ENCODE measurements at places on chromosomes 3 and 15.
A peak's percentile ranks its signal among the peaks of the same experiment; 100 is the strongest.

DNA sequence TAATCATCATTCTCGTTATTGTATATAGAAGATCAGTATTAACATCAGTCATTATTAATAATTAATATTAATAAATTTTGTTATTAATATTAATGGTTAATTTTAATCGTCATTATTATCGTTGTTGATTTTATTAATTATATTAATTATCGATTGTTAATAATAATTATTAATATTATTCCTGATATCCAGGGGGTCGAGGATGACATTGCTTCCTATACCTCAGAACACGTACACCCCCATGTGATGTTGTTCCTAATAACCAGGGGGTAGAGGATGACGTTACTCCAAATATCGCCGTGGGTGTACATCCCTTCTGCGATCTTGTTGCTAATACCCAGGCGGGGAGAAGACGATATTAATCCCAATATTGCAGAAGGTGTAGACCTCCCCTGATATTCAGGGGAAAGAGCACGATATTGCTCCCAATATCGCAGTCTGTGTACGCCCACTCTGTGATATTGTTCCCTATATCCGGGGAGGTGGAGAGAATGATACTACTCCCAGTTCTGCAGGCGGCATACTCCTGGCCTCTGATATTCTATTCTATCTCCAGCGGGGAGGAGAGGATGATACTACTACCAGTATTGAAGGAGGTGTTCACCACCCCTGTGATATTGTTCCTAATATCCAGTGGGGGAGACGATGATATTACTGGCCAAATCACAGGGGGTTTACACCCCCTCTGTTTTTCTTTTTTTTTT lies 22.3 kb upstream of the BMF start:
- DNase-seq: no peak

DNA sequence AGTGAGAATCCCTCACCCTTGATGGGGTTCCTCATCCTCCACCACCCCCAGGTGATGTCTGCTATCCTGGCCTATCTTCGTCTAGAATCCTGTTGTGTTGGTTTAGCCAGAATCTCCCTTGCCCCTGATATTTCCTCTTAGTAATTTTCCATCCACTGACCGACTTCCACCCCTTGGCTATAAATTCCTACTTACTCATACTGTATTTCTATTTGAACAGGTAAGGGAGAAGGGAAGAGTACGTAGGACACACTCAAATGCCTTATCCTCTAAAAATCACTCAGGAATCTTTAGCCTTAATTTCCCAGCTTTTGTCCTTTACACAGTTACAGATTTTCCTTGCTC lies 678 bp upstream of the TFG start:
- peak; percentile 19 for DNase-seq

DNA sequence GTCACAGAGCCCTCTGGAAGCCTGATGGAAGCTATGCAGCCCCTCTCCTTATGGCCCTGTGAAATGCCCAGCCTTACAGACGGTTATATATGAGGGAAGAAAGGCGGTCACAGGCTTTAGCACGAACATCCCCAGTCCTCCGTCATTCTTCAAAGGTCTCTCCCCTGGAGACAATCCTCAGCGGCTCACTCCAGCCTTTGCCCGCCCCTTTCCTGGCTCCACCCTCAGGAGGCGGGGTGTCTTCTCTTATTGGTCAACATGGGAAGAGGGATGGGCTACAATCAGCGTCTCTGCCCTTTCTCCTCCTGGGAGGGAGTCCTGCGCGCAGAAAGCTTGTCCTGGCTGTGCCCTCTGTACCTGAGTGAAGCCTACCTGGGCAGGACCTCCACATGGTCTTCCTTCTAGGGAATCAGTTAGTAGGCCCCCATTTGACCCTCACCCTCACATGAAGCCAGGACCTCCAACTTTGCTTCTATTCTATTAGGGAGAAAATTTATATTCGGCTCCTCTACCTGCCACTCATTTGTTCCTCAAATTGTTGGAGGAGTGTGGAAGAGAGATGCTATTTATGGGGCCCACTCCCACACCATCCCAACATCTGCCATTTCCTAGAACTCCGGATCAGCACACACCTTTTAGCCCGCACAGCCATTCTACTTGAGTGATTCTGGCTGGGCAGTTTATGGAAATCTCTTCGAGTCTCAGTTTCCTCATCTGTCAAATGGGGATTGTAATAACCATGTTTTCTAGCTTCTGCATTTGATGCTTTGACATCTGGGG lies 112.9 kb upstream of the SLC6A11 start:
- DNase-seq: no peak

GRCh38 chr3:110593749-110594148 lies 477.9 kb upstream of the NECTIN3 start:
- DNase-seq: no peak

GRCh38 chr3:122427857-122428471 lies 12.1 kb upstream of the WDR5B start:
- DNase-seq: no peak

GRCh38 chr3:175763948-175764347 lies 904.8 kb downstream of the NAALADL2 start:
- DNase-seq: no peak

DNA sequence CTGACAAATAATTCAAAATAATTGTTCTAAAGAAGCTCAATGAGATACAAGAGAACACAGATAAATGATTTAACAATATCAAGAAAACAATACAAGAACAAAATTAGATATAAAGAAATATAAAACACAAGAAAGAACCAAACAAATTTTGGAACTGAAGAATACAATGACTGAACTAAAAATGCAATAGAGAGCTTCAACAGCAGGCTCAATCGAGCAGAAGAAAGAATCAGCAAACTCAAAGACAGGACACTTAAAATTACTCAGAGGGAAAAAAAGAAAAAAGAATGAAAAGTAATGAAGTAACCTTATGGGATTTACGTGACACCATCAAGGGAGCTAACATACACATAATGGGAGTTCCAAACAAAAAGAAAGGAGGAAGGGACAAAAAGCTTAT lies 32.1 kb downstream of the CCDC54 start:
- DNase-seq: no peak

- no peak for DNase-seq
Observed at GRCh38 chr15:81473177-81473576, 99.2 kb upstream of the TMC3 start.

GRCh38 chr15:47213883-47214282 lies 503.4 kb upstream of the SEMA6D start:
- no peak for DNase-seq

GRCh38 chr15:101126618-101127505 lies 125.0 kb downstream of the CHSY1 start:
- DNase-seq: no peak

- no peak for DNase-seq
Observed at GRCh38 chr3:23644676-23645075, 161.1 kb upstream of the UBE2E1 start.

DNA sequence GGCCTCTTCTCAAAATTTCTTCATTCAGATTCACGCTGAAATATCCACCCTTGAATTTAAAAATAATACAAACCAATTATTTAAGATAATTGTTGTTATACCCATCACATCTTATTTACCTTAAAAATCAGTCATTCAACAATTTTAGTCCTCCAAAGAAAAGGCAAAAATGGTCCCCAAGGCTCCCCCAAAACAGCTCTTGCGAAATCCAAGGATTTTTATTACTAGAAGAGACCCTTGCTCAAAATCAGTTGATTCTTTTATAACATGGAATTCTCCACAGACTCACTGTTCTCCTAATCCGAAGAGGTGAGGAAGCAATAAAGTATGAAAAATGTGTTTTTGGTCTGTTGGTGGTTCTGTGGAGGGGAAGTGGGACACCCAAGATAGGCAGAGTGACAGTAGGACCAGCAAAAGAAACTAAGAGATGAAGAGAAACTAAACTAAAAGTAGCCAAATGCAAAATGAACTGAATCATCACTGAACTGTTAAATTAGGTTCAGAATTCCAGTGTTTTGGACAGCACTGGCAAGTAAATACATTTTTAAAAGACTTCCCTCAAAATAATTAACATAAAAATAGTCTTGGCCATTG lies 19.1 kb upstream of the PLCH1 start:
- DNase-seq: no peak

DNA sequence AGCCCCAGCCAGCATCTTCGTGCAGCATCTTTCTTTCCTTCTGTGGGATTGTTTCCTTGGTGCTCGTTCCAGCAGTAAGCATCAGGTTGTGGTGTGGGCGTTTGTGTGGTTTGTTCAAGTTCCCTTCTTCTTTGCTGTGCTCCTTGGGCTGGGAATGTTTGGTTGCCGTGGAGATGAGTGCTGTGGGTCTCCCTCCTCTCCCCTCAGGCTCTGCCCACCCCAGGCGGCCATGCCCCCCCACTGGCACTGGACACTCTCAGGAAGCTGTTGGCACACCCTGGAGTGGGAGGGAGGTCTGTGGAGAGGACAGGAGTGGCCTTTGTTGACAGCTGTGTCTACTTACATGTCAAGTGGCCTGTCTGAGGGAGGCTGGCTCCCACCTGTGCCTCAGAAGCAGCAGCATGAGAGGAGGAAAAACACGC lies 46.5 kb upstream of the SACM1L start:
- DNase-seq: no peak

DNA sequence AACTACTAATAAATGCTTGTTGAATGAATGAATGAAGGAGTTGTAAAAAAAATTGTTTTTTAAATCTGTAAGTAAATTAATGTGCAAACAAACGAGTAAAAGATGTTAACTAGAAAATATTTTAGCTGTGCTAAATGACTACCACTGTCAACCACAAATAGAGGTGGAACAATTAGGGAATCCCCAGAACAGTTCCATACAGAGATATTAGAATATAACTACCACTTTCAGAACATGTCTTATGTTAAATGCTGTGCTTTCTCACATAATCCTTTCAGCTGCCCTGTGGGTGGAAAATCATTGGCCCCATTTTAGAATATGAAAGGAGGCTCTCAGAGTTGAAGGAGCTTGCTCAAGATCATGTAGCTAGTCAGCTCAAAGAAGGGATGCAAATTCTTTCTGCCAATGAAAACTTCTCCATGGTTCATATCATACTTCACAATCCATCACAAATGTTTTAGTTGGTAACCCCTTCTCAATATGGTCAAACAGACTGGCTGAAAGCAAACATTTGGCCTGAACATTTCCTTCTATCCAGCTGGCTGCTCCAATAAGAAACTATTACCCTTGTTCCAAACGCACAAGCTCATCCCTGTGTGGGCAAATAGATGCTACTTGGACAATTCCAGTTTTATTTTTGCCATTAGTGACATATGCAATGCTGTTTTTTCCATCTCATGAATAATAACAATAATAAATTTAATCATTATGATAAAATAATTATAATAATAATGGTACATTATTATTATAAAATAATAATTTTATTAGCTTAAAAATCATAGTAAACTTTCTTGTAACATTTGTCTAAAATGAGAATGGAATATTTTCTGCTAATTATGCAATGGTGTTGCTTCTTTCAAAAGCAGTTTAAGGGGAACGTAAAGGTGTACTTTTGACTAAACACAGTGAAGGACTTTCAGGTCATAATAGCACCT lies 290.4 kb upstream of the STT3B start:
- no peak for DNase-seq

DNA sequence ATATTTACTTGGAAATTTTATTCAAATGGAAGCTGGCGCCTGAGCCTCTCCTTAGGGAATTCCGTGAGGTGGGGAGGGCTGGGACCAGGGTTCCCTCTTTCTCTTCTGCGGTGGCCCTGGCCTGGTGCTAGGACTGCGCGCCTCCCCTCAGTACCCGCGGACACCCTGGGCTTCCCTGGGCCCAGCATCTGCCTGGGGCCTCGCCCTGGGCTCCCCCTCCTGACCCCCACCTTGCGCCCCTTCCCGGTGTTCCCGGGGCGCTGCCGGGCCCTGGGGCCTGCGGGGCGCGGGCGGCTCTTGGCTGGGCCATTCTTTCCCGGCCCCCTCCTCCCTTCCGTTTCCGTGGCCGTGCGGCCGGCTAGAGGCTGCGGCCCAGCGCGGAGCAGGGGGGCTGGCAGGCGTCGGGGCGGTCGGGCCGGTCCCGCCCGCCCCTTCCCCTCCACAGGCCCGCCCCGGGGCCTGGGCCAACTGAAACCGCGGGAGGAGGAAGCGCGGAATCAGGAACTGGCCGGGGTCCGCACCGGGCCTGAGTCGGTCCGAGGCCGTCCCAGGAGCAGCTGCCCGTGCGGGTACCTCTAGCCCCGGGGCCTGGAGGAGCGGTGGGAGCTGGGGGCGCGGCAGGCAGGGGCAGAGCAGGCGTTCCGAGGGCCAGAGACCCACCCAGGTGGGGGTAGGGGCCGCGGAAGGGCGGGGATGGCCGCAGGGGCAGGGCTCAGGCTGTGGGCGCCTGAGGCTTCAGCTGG lies at the start of gene FES:
FES (plus strand) TSS at position 529 of the 743 bp plus-strand sequence. CDS start 542 bp downstream, outside the sequence.
- peak; percentile 70 for DNase-seq

DNA sequence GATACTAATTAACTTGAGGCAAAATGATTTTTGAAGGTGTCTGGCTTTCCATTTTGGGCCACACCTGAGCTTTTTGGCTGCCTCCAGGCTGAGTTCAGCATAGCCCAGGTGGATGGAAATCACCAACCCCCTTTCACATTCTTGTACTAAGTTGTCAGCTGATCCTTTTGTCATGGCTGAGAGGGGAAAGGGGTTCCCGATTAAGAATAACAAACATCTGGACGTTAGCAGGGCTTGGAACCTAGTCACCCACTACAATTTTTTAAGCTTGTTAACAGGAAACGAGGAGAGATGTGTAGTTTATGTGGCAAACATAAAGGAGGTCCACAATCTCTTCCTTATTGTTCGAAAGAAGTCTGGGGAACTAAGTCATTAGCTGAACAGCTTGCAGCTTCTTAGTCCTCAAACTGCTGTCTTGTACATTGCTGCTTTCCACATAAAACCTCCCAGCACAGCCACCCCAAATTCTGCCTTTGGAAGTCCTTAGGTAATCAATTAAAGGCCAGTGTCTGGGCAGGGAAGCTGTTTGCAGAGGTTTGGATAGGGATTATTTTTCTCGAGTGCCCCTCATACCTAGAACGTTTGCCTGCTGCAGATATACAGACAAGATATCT lies 5.0 kb downstream of the NR2F2 start:
- DNase-seq: no peak

DNA sequence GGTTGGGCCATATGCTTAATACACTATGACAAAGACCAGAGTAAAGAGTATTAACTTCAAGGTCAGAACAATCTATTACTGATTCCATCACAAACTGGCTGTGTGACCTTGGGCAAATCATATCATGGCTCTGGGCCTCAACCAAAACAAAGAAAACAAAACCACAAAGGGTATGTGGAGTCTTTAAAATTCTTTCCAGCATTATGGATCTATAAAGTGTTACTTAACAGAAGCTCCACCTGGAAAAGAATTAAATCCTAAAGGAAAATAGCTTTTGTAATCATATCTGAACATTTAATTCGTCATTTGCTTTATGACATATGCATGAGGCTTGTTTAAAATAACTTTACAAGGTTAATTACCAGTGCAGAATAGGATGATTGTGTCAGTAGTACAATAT lies 265.5 kb downstream of the SATB1 start:
- no peak for DNase-seq

- no peak for DNase-seq
Observed at GRCh38 chr3:183217548-183218332, 35.3 kb upstream of the B3GNT5 start.

- no peak for DNase-seq
Observed at GRCh38 chr3:87359826-87360225, 83.4 kb upstream of the POU1F1 start.

- no peak for DNase-seq
Observed at GRCh38 chr3:5055357-5056110, 66.6 kb upstream of the ARL8B start.
